ENCODE measurements at places on chromosomes 2 and 18.

- DNase-seq, result no peak
Observed at GRCh38 chr18:10188971-10189810, 265.2 kb upstream of the APCDD1 start.

DNA sequence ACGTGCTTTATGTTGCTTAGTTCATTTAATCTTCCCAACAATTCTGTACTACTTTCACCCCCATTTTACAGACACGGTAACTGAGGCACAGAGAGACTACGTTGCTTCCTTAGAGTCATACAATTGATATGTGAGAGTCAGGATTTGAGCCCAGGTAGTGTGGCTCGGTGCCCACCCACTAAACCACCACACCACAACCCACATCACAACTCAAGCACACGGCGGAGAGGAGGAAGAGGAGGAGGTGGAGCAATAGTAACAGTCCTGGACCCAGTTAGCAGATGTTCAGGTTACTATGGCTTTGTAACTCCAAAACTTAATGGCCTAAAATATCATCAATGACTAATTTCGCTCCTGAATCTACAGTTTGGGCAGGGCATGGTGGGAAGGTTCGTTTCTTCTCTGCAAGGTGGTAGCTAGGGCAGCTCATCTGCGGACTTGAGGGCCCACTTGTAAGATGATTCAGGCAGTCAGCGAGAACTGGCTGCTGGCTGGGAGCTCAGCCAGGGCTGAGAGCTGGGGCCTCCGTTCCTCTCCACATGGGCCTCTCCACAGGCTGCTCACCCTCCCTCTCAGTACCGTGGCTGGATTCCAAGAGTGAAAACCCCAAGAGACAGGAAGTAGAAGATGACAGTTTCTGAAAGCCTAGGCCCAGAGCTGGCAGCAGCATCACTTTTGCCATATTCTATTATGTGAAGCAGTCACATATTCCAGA, 167.1 kb downstream of the ZFP36L2 start:
- DNase-seq, result no peak

DNA sequence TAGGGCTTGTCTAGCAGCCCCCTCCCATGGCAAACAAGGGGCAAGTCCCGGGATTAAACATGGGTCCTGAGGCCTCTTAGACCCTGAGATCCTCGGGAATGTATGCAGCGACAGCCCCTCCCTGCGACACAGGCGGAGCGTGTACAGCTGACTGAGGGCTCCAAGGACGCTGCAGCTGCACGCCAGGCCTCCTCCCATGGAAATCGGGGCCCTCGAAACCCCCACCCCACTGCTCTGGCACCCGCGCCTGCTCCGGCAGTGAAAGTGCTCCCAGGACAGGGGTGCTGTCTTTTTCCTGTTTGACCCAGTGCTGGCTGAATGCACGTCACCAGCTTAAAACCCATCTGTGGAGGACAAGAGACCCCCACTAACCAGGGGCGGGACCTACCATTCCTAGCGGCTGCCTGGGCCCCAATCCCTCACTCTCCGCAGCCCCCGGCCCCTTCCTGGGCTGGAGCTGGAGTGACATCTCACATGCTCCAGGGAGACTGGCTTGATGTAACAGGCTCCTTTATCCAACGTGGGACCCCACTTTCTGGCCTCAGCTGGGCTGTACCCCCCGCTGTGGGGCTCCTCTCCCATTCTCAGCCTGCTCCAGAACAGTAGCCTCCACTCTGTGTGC, 247.7 kb downstream of the TWIST2 start:
- no peak for DNase-seq

- no peak for DNase-seq
Observed at GRCh38 chr2:159908623-159909022, 110.6 kb upstream of the CD302 start.

DNA sequence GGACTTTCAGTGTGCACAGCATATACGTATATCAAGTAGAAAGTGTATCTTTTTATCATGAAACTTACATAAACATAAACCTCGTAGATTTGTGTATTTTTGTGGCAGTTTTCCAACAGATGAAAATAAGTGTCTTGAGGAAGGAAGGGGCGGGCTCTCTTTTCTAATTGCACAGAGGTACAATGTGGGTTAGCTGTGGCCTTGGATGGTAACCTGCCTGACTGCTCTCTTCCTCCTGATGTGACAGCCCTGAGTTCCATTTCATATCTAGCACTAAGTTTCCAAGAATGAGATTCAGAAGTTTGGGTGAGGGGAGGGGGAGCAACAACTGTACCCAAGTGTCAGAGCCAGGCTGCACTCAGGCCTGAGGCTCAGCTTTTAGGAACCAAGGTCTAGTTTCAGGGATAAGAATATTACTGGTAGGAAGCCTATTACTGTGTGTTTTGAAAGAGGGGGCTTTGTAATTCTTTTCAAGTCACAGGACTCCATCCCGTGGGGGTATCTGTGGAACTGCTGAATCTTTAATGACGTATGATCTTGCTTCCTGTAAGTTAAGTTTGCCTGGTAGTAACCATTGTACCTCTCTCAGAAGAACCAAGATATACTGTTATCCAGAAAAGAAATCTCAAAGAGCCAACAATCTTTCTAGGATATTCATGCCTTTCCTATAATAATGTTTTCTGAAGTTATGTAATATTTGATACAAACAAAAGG, 483.7 kb downstream of the PTPRM start:
- no peak for DNase-seq

DNA sequence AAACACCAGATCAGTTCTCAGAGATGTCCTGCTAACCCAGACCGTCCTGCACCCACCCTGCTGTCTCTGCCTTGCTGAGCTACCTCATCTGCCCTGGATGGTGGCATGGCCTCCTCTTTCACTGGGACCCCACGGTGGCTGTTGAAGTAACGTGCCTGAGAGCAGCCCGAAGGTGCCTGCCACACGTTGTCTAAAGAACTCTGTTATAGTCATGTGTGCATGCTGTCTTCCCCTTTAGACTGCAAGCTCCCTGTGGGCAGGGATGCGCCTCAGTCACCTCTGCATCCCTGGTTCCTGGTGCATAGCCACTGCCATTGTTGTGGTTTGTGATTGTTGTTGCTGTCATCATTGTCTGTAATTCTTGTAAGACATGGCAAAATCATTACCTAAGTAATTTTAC, 235.9 kb downstream of the EIPR1 start:
- no peak for DNase-seq

- no peak for DNase-seq
Observed at GRCh38 chr2:149906886-149907285, 319.3 kb upstream of the MMADHC start.

- DNase-seq, result no peak
Observed at GRCh38 chr2:135047300-135047699, at the start of gene MAP3K19. Gene MAP3K19 (minus strand): TSS chr2:135047447. CDS start chr2:135024647, 22,800 bp downstream.

- no peak for DNase-seq
Observed at GRCh38 chr18:79590191-79591031, 89.2 kb upstream of the CTDP1 start.

- DNase-seq, result no peak
Observed at GRCh38 chr2:8529706-8530277, 152.1 kb upstream of the ID2 start.

DNA sequence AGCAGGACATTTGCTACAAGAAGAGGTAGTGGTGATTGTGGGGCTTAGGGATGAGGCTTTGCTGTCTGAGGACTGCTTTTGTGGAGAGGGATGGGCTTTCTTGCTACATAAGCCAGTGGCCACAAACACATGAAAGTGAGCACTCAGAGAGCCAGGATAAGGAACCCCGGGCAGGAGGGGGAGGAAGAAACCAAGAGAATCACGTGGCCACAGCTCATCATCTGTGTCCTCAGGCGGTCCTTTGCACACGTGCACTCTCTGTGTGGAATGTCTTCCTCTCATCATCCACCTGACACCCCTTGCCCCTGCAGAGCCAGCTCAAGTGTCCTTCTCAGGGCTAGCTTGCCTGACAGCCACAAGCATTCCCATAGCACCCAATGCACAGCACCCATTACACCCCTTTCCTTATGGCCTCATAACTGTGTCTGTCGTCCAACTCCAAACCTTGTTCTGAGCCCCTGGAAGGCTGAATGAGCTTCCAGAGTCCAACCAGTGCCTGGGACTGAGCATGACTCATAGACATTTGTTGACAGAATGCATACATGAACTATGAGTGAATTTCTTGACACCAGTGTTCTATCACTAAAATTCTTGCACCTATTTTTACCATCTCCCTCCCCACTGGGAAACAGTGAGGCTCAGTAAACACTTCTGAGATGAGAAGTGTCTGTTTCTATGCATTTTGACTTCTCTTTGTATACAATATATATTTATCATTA, 398.3 kb downstream of the ALK start:
- DNase-seq, result no peak

- no peak for DNase-seq
Observed at GRCh38 chr2:71513721-71514120, 60.4 kb downstream of the DYSF start.

- DNase-seq, result no peak
Observed at GRCh38 chr2:65319072-65319673, 91.5 kb downstream of the ACTR2 start.

- DNase-seq, result no peak
Observed at GRCh38 chr2:176130957-176131847, 1.7 kb downstream of the HOXD8 start.

DNA sequence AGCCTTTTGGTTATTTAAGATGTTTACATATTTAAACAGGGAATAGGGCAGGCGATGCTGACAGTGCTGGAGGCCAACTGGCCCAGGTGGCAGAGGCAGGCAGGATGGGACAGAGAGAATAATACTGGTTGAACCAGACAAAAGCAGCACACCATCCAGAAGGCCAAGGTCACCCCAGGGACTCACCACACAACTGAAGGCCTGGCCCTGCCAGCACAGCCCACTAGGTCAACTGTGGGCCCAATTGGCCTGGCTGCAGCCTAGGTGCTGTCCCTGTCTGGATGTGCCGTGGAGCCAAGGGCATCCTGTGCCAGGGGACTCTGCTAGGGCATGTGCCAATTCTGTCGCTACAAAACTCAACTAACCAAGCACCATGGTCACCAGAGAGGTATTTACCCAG, 69.2 kb downstream of the RNF152 start:
- DNase-seq, result no peak

- DNase-seq, result no peak
Observed at GRCh38 chr18:56112984-56113383, 525.0 kb upstream of the TCF4 start.

DNA sequence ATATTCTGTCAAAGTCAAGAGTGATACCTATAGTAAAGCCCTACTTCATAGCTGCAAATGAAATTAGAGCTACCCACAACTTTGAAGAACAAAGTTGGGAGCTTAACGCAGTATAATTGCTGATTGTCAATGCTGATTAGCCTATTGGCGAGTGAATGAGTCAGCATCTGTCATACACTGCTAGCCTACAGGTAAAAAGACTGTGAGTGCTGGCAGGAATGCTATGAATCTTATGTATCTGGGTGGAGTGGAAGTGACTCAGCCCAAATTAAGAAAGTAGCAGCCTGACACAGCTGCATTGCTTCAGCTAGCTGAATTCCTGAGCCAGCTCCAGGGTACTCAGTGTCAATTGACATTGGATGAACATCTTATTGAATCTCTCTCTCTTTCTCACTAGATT, 179.4 kb upstream of the DCC start:
- DNase-seq, result no peak

DNA sequence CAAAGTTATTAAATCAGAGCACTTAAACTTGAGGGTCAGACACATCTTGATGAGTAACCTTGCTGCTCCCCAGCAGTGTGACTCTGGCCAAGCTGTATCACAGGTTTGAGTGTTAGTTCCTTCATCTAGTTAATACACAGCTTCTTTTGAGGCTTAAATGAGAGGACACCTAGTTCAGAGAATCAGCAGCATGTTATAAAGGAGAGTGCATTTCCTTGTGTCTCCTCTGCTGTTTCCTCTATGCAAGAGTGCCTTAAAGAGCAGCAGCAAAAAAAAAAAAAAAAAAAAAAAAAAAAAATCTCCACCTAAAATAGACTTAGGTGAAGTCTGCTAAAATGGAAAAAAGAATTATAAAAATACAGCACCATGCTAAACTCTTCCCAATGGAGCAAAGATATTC, 261.9 kb downstream of the TCF4 start:
- DNase-seq, result no peak

DNA sequence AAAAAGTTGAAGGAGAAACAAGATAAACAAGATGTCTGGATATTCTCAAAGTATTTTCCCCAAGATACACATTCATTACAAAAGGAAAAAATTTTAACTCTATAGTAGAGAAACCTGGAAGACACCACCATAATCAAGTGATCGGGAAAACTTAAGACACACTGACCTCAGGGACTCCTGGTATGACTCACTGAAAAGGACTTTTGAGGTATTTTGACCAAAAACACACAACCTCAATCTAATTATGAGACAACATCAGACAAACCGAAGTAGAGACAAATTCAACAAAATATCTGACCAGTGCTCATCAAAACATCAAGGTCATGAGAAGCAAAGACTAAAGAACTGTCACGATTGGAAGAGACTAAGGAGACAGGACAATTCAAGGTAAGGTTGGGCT, 34.7 kb downstream of the LPIN2 start:
- DNase-seq, result no peak

DNA sequence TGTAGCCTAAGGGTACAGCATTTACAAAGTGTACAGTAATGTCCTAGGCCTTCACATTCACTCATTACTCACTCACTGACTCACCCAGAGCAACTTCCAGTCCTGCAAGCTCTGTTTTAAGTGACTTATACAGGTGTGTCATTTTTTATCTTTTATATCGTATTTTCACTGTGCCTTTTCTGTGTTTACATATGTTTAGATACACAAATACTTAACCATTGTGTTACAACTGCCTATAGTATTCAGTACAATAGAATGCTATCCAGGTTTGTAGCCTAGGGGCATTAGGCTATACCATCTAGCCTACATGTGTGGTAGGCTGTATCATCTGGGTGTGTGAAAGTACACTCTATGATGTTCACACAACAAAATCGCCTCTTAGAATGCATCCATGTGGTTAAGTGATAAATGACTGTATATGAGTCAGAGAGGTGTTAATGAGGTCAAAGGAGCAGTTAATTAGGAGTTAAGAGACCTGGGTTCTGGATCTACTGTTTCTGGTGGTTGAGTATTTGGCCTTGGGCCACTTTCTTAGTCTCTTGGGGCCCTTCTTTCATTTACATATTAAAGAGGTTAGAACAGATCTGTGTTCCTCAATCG, 149.1 kb downstream of the GREB1L start:
- DNase-seq, result no peak

GRCh38 chr2:6167592-6168138, 475.5 kb downstream of the SOX11 start:
- DNase-seq, result no peak

- no peak for DNase-seq
Observed at GRCh38 chr2:109646961-109647360, 32.8 kb downstream of the SOWAHC start.

GRCh38 chr2:24456599-24457556, 34.2 kb upstream of the NCOA1 start:
- DNase-seq, result no peak

- no peak for DNase-seq
Observed at GRCh38 chr18:48941672-48942071, 9.1 kb downstream of the SMAD7 start.

GRCh38 chr2:74530239-74531187, 780 bp downstream of the HTRA2 start:
- DNase-seq, result no peak

DNA sequence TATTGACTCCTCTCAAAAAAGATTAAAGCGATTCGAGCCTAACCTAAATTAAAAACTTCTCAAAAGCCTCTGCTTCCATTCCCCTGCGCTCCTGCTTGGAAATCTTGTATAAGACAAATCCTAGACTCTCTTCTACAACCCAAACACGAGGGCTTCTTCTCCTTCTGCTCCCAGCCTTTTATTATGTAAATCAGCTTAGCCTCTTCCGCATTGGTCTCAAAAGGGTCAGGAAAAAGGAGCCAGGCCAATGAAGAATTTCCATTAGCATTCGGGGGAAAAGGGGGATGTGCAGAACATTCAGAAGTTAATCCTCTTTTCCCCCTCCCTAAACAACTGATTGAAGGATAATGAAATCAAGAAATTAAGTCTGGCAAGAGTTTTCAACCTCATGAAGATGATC, 107.9 kb downstream of the FAM124B start:
- no peak for DNase-seq
